ENCODE measurements at places on chromosomes 7 and 10.

DNA sequence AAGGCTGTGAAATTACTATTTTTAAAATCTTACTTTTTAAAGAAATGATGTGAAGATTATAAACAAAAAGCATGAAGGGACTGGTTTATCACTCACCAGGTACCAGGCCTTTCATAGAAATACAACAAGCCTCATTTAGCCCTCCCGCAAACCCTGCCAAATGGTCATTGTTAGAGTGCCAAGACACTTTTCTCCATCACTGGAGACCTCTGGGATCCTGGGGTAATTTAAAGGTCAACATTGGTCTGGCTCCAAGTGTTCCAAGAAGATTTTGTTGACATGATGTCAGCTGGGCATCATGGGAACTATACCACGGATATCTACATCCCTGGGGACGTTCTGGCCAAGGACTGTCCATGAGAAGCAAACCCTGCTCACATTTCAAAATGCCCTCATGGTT, 138.0 kb upstream of the FRMD4A start:
- DNase-seq: no peak

DNA sequence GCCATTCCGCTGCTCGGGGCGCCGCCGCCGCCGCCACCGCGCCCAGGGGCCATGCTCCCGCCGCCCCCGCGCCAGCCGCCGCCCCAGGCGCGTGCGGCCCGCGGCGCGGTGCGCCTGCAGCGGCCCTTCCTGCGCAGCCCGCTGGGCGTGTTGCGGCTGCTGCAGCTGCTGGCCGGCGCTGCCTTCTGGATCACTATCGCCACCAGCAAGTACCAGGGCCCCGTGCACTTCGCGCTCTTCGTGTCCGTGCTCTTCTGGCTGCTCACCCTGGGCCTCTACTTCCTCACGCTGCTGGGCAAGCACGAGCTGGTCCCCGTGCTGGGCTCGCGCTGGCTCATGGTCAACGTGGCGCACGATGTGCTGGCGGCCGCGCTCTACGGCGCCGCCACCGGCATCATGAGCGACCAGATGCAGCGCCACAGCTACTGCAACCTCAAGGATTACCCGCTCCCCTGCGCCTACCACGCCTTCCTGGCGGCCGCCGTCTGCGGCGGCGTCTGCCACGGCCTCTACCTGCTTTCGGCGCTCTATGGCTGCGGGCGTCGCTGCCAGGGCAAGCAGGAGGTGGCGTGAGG, 383 bp downstream of the MARVELD1 start:
- DNase-seq: peak; percentile 14

GRCh38 chr7:21030237-21030871, 243.7 kb upstream of the SP8 start:
- no peak for DNase-seq

- DNase-seq: no peak
These were observed 24.9 kb downstream of the PIK3AP1 start for GRCh38 chr10:96695366-96695765.

DNA sequence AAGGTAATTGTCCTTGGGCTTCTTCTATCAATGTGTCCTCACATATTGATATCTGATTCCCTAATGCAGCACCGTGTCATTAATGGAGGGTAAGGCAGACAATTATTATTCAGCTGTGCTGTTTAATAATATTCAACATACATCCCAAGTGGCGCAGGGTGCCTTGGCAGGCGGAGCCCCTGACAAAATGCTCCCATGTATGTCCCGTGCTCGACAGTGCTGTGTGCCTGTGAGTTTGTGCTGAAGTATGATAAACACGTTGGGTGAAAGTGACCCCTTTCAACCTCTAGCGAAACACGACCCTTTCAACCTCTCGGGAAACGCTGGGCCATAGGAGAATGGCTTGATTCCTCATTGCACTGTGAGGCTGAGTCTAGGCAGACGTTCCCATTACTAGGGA, 31.3 kb downstream of the PFKP start:
- no peak for DNase-seq
